Naive thymus-derived CD8-positive, alpha-beta T cell (primary cell): ENCODE measurements at places on chromosomes 3 and 15.

DNA sequence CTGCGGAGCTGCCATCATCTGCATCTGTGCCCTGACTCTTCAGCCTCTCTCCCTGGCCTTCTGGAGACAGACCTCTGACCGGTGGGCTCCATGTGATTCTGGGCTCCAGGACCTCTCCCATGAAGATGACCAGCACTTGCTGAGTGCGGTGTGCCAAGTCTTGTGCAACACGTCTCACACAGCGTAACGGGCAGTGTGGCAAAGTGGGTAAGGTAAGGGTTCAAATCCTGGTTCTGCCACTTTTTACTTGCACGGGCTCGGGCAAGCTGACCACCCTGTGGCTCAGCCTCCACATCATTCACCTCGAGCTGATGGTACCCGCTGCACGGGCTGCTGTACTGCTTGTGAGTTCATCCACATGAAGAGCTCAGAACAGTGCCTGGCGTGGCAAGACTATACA lies 6.5 kb upstream of the SYNM start:
- DNase-seq: no peak

DNA sequence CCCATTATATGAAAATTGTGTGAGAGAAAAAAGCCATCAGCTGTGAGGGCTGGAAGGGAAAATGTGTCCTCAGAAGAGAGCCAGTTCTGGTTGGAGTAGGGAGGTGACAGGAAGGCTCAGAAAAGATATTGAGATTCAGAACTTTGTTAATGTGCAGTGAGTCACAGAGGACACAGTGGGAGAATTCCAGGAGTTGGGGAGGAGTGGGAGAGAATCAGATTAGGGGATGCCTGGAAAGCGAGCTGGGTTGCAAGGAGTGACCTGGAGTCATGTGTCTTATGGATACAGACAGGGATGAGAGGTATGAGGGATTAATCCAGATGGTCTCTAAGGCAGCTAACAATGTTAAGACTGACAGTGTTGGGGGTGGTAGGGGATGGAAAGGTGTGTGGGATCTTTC lies 67.5 kb downstream of the CHST2 start:
- DNase-seq: no peak

GRCh38 chr3:129311054-129311902 lies 32.6 kb downstream of the HMCES start:
- no peak for DNase-seq

GRCh38 chr15:56772868-56773639 lies 39.7 kb upstream of the ZNF280D start:
- no peak for DNase-seq

GRCh38 chr15:62791694-62792093 lies 250.9 kb upstream of the TPM1 start:
- DNase-seq: no peak

DNA sequence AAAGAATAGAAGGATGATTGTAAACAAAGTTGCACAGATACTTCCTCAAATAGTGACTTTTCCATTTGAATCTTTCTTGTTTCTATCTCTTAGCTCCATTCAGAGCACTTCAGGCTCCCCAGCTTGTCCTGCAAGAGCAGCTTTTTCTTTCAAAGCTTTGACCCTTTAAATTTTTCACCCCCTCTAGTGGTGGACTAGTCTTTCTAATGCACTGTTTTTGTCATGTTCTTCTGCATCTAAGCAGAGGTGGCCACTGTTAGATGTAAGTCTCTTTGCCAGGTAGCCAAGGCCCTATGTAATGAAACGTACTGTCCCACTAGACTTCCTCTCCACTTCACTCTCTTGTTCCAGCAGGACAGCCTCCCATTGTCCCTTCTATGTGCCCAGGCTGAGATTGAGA lies 74.0 kb upstream of the MANF start:
- no peak for DNase-seq

DNA sequence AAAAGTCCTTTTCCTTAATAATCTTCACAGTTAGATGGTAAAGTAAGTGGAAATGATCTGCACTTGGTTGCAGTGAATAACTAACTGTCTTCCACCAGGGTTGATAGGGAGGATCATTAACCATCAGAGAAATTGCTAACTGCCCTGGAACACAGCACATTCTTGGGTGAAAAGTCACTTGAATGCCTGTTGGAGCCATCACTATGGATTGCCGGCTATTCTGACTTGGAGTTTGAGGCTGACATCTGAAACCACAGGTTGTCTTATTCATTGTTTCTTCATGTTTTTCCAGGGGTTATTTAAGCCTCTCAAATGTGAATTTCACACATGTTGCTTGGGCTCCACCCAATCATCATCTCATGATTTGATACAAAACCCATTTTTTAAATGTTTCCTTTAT lies 901.4 kb downstream of the MCTP2 start:
- DNase-seq: no peak

DNA sequence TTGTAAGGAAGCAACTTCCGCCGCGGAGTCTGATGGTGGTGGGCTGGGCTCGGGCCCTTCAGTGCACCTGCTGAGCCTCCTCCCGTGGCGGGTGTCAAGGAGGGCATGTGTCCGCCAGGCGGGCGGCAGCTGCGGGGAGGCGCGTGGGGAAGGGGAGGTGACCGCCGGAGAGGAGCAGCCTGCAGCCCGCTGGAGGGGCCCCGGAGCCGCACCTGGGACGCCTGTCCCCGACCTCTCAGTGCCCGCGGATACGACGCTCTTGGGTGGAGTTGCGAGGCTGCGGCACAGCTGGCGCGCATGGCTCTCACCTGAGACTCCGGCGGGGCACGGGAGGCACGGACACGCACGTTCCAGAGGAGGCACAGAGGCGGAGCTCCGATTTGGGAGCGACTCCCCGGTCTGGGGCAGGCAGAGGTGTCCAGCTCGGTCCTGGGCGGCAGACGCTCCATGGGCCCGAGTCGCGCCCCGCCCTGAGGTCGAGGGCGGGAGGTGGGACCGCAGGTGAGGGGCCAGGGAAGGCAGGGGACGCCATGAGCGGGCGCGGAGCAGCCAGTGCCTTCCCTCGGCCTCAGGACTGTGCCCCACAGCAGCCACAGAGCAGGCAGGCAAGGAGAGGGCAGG lies 50.2 kb upstream of the PRR20G start:
- DNase-seq: no peak

GRCh38 chr3:134319931-134320330 lies 54.3 kb downstream of the AMOTL2 start:
- DNase-seq: no peak

- DNase-seq: no peak
These were observed 10.0 kb downstream of the EIF2B5 start for GRCh38 chr3:184145111-184145524.

DNA sequence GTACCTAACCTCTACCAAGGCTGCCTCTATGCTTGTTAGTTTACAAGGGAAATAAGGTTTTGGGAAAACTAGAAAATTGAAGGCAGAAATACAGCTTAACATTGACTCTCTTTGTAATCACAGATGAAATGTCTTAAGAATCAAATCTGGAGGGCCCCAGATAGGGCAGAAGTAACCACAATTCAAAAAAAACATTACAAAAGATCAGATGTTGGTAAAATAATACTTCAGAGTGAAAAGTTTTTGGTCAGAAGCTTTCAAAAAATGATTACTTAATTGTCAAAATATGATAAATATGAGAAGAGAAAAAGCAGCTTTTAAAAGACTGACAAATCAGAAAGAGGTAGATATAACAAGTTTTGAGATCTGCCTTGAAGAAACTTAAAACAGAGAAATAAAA lies 425.1 kb upstream of the NECTIN3 start:
- no peak for DNase-seq

DNA sequence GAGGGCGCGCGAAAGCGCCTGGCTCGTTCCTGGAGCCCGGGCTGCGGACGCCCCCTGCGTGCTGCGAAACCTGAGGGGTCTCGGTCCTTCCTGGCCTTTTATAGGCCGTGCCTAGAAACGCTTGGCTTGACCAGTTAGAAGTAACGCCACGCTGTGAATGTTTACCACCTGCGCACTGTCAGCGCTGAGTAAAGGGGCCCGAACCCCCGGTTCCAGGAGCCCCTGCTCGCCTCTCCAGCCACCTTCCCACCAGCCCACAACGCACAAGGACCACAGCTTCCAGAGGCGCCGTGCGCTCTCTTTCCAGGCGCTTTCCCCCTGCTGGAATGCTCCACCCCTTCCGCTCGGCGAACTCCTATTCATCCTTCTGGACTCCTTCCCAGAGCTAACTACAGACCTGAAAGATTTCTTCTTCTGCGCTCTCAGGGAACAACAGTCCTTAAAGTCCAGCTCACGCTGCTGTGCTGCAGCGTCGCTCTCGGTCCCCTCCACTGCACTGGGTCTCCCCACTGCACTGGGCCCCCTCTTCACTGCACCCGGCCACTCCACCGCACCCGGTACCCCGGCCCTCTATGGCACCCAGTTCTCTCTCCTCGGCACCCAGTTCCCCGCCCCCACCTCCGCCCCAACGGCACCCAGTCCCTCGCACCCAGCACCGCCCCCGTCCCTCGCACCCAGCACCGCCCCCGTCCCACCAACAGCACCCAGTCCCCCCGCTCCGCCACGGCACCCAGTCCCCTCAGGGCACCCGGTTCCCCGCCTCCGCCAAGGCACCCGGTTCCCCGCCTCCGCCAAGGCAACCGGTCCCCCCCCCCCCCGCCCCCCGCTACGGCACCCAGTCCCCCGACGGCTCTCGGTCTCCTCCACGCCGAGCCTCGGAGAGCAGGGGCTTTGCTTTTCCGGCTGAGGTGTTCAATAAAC lies 69.8 kb downstream of the SQOR start:
- peak; percentile 4 for DNase-seq

DNA sequence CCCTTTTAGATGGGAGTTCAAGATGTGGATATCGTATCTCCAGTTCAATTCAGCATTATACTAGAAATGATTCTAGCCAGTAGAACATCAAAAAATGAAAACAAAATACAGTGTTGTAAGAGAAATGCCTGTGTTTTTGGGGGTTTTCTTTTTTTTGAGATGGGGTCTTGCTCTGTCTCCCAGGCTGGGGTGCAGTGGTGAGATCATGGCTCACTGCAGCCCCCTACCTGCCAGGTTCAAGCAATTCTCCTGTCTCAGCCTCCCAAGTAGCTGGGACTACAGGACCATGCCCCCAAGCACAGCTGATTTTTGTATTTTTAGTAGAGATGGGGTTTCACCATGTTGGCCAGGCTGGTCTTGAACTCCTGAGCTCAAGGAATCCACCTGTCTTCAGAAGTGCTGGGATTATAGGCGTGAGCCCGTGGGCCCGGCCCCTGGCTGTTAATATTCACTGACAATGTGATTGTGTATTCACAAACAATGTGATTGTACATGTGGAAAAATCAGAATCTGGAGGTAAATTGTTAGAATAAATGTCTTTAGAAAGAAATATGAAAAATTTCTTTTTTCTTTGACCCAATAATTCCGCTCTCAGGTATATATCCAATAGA lies 59.0 kb downstream of the ARIH1 start:
- peak; percentile 21 for DNase-seq

GRCh38 chr3:52524258-52524751 lies 9.4 kb downstream of the NT5DC2 start:
- no peak for DNase-seq

- DNase-seq: no peak
These were observed 46.1 kb upstream of the TMCO5A start for GRCh38 chr15:37888356-37888755.

- peak; percentile 32 for DNase-seq
These were observed 71.1 kb downstream of the CHSY1 start for GRCh38 chr15:101180620-101181307.

DNA sequence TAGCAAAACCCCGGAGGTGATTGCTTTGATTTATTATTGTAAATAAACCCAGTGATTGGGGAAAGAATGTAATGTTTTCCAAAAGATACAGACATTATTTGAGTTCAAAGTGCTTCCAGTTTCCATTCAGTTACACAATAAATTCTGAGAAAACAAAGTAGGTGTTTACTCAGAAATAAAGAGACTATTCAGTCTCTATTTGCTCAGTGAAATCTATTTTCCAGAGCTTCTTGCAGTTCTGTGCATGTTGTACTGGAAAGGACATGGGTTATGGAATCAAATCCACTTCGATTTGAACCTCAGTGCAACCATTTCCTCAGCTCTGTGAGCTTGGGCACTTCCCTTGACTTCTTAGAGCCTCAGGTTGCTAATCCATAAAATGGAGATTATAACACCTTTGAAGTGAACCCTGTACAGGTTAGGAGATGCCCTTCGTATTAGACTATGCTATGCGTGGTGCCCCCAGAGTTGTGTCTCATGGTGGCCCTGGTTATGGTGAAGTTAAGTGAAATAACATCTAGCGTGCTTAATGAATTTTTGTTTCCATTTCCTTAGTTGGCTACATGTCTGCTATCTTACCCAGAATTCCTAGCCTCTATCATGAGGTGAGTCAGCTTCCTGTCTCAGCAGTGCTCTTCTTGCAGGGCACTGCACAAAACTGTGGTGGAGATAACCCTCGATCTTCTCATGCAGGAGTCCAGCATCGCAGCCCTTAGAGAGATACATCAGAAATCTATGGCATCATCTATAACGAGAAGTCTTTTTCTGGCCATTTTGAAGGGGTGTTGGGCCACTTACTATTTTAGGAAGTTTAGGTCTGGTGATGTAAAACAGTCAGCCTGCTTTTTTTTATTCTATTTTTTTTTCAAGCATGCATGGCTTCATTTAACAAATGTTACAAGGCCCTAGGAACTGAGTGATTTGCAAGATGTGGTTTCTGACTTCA lies 97.7 kb downstream of the RPL39L start:
- no peak for DNase-seq

- DNase-seq: no peak
These were observed 47.6 kb downstream of the TMCC1 start for GRCh38 chr3:129845956-129846355.

DNA sequence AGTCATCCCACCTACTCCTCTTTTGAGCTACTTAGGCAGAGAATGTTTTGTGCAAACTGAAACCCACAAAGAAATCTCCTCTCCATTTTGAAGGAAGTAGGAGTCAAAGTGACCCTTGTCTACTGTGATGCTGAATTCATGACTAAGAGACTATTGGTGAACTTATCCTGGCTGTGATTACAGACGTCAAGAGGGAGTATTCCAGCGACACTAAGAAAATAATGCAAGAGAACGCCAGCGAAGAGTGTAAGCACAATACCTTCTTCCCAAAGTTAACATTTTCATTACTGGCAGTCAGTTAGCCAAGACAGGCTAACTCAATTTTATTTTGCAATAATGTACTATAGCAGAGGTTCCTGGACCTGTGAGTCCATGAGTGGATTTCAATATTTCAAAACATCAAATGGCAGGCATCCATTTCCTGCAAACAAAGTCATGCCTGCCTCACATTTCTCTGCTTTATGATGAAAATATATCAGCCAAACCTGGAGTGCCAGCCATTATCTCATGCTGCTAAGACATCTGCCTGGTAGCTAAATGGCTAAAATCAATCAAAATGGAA lies 59.0 kb downstream of the CTNNB1 start:
- DNase-seq: no peak

GRCh38 chr3:187810021-187810446 lies 64.8 kb upstream of the BCL6 start:
- no peak for DNase-seq

DNA sequence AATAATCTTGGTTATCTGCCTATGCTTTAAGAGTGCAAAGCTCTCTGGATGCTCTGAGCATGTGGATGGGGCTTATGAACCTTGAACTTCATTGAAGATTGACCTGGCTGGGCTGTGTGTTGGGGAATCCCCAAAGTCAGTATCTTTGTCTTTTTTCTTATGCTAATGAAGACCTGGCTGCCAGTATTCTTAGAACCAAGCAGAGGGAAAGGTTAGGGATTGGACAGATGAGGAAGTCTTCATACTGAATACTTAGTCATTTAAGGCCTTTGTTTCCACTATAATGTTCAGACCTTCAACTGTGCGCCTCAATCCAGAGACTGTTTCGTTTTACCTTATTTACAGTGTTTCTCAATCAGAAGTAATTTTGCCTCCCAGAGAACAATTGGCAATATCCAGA lies 42.5 kb upstream of the CMTM7 start:
- no peak for DNase-seq
